Thyroid gland (tissue), 4 donors: ENCODE measurements at places on chromosomes 1 and 21. TPM values are rescaled to one million over a fixed set of nuclear protein-coding genes. Genes with fewer than 3 reads are reported as not detected.

DNA sequence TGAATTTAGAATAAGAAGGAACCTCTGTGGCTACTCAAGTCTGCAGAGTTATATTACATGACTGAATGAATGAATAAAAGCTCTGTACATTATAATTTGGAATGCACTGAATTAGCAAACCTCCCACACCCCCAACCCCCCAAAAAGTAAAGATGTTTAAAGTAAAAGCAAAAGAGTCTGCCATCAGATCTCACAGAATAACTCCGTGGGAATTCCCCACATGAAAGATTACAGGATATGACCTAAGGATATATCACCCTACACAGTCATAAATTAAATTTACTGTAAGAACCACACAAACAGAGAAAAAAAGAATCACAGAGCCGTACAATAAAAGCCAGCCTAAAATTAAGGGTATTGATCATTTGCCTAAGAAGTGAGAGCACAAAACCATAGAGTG is 587.3 kb downstream of the PTPRC start:
- H3K4me1 ChIP-seq, result no peaks in the 10 kb centered on the region
- no peak for DNase-seq
- H3K27ac ChIP-seq, result no peak overlapping the region
- no peak overlapping the region for H3K4me3 ChIP-seq
- no peaks in the 10 kb centered on the region for H3K27me3 ChIP-seq

DNA sequence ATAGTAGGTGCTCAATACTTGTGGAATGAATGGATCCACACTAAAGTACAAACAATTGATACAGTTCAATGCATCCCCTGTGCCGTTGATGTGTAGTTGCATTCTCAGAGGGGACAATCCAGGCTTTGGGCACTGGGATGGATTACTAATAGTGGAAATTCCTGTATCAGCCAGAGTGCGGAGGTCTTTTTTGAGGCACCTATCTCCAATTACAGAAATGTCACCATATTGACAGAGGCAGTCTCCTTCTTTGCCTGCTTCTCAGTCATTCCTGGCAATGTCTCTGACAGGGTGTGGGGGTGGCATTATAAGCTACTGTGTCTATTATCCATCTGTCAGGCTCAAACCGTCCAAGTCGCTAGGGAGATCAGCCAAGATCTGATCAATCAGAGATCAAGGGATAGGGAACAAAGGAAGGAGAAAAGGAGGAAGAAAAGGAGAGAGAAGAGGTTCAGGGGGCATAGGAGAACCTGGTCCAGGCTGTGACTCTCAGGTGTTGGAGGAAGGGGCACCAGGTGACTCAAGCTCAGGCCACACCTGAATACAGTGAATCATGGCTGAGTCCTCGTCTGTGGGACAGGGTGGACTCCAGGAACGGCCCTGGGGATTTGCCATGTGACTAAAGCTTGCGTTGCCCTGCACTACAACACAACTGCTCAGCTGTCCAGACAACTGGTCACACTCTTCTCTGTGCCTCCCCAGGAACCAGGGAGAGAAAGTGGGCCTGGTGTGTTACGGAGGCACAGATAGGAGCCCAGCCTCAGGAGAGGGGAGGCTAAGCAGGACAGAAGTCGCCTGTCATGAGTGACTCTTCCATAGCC is 3.4 kb upstream of the LAMB3 start:
- no peaks in the 10 kb centered on the region for H3K36me3 ChIP-seq
- H3K27me3 ChIP-seq, result no peaks in the 10 kb centered on the region
- no peak overlapping the region for H3K4me3 ChIP-seq

GRCh38 chr1:153929981-153930948 is 7.5 kb upstream of the GATAD2B start:
- H3K4me3 ChIP-seq, result no peak overlapping the region
- H3K4me1 ChIP-seq, result no peaks in the 10 kb centered on the region

- H3K4me1 ChIP-seq, result no peaks in the 10 kb centered on the region
- no peak overlapping the region for H3K4me3 ChIP-seq
- H3K36me3 ChIP-seq, result no peaks in the 10 kb centered on the region
- no peaks in the 10 kb centered on the region for H3K27me3 ChIP-seq
These were observed 146.2 kb upstream of the KRTAP19-8 start for GRCh38 chr21:31184459-31184858.

DNA sequence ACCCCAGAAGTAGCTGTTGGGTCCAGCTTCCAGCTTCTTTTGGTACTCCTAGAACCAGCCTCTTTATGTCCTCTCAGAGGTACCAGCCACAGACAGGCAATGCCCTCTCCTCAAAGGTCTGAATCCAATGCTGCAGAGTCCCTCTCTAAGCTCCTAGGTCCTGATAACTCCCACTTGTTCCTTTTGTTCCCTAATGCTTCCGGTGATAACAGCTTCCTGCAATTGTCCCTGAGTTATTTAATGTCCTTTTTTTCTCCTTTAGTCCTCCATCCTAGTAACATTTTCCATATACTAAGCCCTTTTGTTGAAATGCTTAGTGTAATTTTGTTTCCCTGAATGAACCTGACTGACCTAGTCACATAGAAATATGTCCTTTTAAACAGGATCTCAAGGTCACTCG is 201.7 kb upstream of the BEND5 start:
- H3K4me1 ChIP-seq, result no peaks in the 10 kb centered on the region
- DNase-seq, result no peak
- no peak overlapping the region for H3K4me3 ChIP-seq
- no peaks in the 10 kb centered on the region for H3K36me3 ChIP-seq
- no peak overlapping the region for H3K27ac ChIP-seq

GRCh38 chr1:48681476-48682305 is 95.0 kb downstream of the BEND5 start:
- H3K27me3 ChIP-seq, result no peaks in the 10 kb centered on the region
- H3K27ac ChIP-seq, result no peak overlapping the region
- H3K36me3 ChIP-seq, result no peaks in the 10 kb centered on the region

GRCh38 chr1:108017698-108018097 is 52.7 kb upstream of the VAV3 start:
- no peak overlapping the region for H3K27ac ChIP-seq
- H3K4me3 ChIP-seq, result no peak overlapping the region
- H3K27me3 ChIP-seq, result no peaks in the 10 kb centered on the region

- H3K4me3 ChIP-seq, result no peak overlapping the region
- H3K27ac ChIP-seq, result peak overlapping the region; percentile 18
- no peaks in the 10 kb centered on the region for H3K27me3 ChIP-seq
- H3K4me1 ChIP-seq, result peaks cover 6% of the 10 kb centered on the region
- no peaks in the 10 kb centered on the region for H3K36me3 ChIP-seq
These were observed 159.1 kb upstream of the KCNK2 start for GRCh38 chr1:214923278-214923915.

GRCh38 chr1:232012773-232013386 is 386.3 kb downstream of the DISC1 start:
- DNase-seq, result peak; percentile 80
- H3K36me3 ChIP-seq, result no peaks in the 10 kb centered on the region
- H3K4me3 ChIP-seq, result no peak overlapping the region
- H3K4me1 ChIP-seq, result peaks cover 22% of the 10 kb centered on the region
- H3K27me3 ChIP-seq, result no peaks in the 10 kb centered on the region

GRCh38 chr1:201094832-201095231 is 17.4 kb downstream of the CACNA1S start:
- no peak for DNase-seq
- no peak overlapping the region for H3K27ac ChIP-seq

DNA sequence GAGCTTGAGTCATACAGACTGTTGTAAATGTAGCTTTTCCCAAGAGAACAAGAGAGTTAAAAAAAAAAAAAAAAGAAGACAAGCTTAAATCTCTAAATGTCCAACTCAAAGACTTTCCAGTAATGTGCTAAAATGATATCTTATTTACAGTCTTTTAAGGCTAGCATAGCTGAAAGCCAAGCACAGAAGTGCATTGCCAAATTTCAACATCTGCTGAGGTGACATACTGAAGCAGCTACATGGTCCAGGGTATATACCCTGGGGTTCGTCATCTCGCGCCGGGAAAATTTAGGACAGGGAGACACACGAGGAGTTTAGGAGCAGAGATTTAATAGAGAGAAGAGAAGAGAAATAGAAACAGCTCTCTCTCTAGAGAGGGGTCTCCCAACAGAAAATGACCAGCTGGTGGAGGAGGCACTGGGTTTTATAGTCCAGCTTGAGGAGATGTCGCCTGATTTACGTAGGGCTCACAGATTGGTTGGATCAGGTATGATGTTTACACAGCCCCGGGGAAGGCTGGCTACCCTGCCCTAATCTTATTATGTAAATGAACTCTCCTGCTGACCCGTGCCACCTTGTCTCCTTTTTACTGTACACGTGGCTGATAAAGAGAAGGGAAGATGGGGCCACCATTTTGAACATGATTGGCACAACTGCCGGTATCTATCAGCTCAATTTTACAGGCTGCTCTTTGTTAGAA is 172.7 kb downstream of the TRIM33 start:
- H3K4me1 ChIP-seq, result peaks cover 3% of the 10 kb centered on the region
- DNase-seq, result no peak
- H3K4me3 ChIP-seq, result no peak overlapping the region

DNA sequence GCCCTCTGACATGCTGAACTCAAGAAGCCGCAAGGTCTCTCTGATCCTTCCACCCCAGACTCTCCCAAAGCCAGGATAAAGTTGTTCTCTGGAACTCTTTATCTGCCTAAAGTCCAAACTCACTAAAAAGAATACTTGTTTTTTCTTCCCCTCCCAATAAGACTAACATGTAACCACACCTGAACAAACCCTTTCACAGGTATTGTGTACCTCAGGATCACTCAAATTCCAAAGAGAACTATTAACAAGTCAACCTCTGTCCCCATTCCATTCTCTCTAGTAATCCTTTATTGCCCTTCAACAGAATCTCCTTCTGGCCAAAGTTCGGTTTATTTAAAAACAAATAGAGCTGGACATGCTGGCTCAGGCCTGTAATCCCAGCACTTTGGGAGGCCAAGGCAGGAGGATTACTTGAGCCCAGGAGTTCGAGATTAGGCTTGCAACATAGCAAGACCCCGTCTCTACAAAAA is 4.1 kb upstream of the TOE1 start:
- H3K4me1 ChIP-seq, result peaks cover 12% of the 10 kb centered on the region
- H3K27me3 ChIP-seq, result no peaks in the 10 kb centered on the region
- peaks cover 13% of the 10 kb centered on the region for H3K36me3 ChIP-seq
- H3K27ac ChIP-seq, result no peak overlapping the region
- no peak for DNase-seq
- H3K4me3 ChIP-seq, result no peak overlapping the region

- H3K27ac ChIP-seq, result no peak overlapping the region
- H3K4me1 ChIP-seq, result no peaks in the 10 kb centered on the region
- H3K4me3 ChIP-seq, result no peak overlapping the region
- DNase-seq, result no peak
These were observed 15.2 kb downstream of the TFAP2E start for GRCh38 chr1:35588197-35588910.

DNA sequence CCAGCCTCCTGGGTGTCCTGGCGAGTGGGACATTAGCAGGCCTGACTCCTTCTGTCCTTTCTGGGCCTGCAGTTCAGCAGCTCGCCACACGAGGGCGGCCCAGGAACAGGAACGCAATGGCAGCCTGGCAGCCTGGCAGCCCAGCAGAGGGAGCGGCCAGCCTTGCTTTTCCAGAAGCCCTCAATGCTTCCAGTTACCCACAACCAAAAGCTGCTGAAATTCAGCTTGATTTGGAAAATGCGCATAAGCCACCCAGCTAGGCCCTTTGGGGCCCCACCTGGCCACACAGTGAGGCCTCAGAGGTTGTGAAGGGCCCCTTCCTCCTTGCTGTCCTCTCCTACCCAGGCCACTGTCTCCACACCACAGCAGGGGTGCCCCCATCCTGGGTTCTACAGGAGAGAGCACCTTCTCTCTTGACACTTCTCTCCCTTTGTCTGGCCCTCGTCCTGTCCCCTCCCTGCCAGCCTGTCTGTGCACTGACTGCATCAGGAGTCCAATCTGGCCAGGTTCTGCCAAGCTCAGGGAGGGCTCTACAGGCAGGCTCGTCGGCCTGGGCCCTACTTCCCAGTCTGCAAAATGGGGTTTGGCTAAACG is 103.4 kb upstream of the VAMP3 start:
- H3K4me1 ChIP-seq, result no peaks in the 10 kb centered on the region
- no peaks in the 10 kb centered on the region for H3K27me3 ChIP-seq
- no peaks in the 10 kb centered on the region for H3K36me3 ChIP-seq
- no peak overlapping the region for H3K4me3 ChIP-seq

- no peak for DNase-seq
- H3K27me3 ChIP-seq, result no peaks in the 10 kb centered on the region
- H3K27ac ChIP-seq, result no peak overlapping the region
- H3K36me3 ChIP-seq, result no peaks in the 10 kb centered on the region
- H3K4me1 ChIP-seq, result no peaks in the 10 kb centered on the region
- no peak overlapping the region for H3K4me3 ChIP-seq
These were observed 23.2 kb upstream of the QSOX1 start for GRCh38 chr1:180131510-180131909.

GRCh38 chr1:93603601-93604000 is 78.0 kb downstream of the BCAR3 start:
- no peak for DNase-seq
- H3K4me1 ChIP-seq, result peaks cover 20% of the 10 kb centered on the region
- H3K27me3 ChIP-seq, result no peaks in the 10 kb centered on the region
- no peaks in the 10 kb centered on the region for H3K36me3 ChIP-seq
- no peak overlapping the region for H3K4me3 ChIP-seq

DNA sequence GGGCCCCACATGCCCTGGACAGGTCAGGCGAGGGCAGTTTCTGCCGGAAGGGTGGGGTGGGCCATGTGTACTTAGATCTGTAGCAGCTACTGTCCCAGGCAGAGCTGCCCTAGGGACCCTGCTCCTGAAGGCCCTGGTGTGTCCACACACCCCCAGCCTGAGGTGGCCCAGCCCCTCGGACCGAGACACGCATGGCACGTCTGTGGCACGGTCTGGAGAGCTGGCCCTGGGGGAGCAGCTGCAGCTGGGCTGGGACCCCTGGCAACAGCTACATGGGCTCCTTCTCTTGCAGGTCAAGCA is 24.6 kb downstream of the PANK4 start:
- H3K4me1 ChIP-seq, result no peaks in the 10 kb centered on the region
- H3K27ac ChIP-seq, result no peak overlapping the region
- no peak overlapping the region for H3K4me3 ChIP-seq
- no peak for DNase-seq
- H3K27me3 ChIP-seq, result no peaks in the 10 kb centered on the region

GRCh38 chr21:17351766-17352165 is 161.1 kb upstream of the CXADR start:
- no peaks in the 10 kb centered on the region for H3K36me3 ChIP-seq
- no peaks in the 10 kb centered on the region for H3K27me3 ChIP-seq
- H3K27ac ChIP-seq, result no peak overlapping the region
- H3K4me3 ChIP-seq, result no peak overlapping the region
- no peaks in the 10 kb centered on the region for H3K4me1 ChIP-seq
- no peak for DNase-seq

SPAG17 gene
- 0.81 TPM for total RNA-seq

FCER1A gene
- total RNA-seq, result not detected

PLPPR4 gene
- total RNA-seq, result 1.2 TPM

PAQR6 gene
- 1.7 TPM for total RNA-seq

ALX3 gene
- total RNA-seq, result not detected

TTC39A gene
- total RNA-seq, result 48.2 TPM

FAM78B gene
- total RNA-seq, result 3.3 TPM

MYOG gene
- total RNA-seq, result not detected

INSRR gene
- total RNA-seq, result not detected
